Right ventricle myocardium inferior (tissue), 1 donor: ENCODE measurements at places on chromosomes 16 and 17. TPM values are rescaled to one million over a fixed set of nuclear protein-coding genes. Genes with fewer than 3 reads are reported as not detected.

TOX3 gene
- not detected for total RNA-seq

PMP22 gene
- total RNA-seq, result 198 TPM

MIF4GD gene
- 15.1 TPM for total RNA-seq

HYDIN gene
- total RNA-seq, result 0.51 TPM

KRT222 gene
- total RNA-seq, result 0.41 TPM

SLC6A2 gene
- total RNA-seq, result not detected

UTS2R gene
- total RNA-seq, result 0.76 TPM

NPTX1 gene
- total RNA-seq, result not detected

NOTUM gene
- 0.89 TPM for total RNA-seq

CIBAR2 gene
- not detected for total RNA-seq

NPIPB6 gene
- 0.73 TPM for total RNA-seq

TLCD1 gene
- total RNA-seq, result 2.4 TPM

P2RX5 gene
- 19.4 TPM for total RNA-seq

DLX3 gene
- total RNA-seq, result not detected

CD300E gene
- total RNA-seq, result 0.46 TPM

CSNK2A2 gene
- total RNA-seq, result 29.7 TPM

CACNG5 gene
- not detected for total RNA-seq

ASGR1 gene
- total RNA-seq, result 0.43 TPM

NUDT7 gene
- total RNA-seq, result 46.0 TPM

PYDC1 gene
- total RNA-seq, result not detected

NPIPA8 gene
- 0.16 TPM for total RNA-seq

MGAT5B gene
- not detected for total RNA-seq

C17orf107 gene
- total RNA-seq, result 0.78 TPM

RHBDL1 gene
- 2.1 TPM for total RNA-seq

OR3A3 gene
- total RNA-seq, result not detected

TBC1D3 gene
- total RNA-seq, result not detected

TEDC2 gene
- 0.95 TPM for total RNA-seq

TBC1D3H gene
- total RNA-seq, result not detected

GPRC5B gene
- total RNA-seq, result 90.0 TPM

CLEC10A gene
- 5.4 TPM for total RNA-seq

CCL1 gene
- not detected for total RNA-seq

AOC3 gene
- total RNA-seq, result 15.1 TPM

DEXI gene
- total RNA-seq, result 121 TPM

CTF1 gene
- 8.7 TPM for total RNA-seq

MOSMO gene
- total RNA-seq, result 9.9 TPM

CHST6 gene
- total RNA-seq, result 0.62 TPM

CRYBA1 gene
- total RNA-seq, result not detected

CACNG1 gene
- not detected for total RNA-seq
